Stimulated activated CD4-positive, alpha-beta T cell treated with anti-CD3 and anti-CD28 coated beads, Interleukin-1b, Interleukin-23, amount 100 ng/mL, for 24 hours (primary cell): ENCODE measurements at places on chromosomes 7 and 10.

- DNase-seq: no peak
Measured at GRCh38 chr10:31630861-31631567, 297.6 kb downstream of the ARHGAP12 start.

DNA sequence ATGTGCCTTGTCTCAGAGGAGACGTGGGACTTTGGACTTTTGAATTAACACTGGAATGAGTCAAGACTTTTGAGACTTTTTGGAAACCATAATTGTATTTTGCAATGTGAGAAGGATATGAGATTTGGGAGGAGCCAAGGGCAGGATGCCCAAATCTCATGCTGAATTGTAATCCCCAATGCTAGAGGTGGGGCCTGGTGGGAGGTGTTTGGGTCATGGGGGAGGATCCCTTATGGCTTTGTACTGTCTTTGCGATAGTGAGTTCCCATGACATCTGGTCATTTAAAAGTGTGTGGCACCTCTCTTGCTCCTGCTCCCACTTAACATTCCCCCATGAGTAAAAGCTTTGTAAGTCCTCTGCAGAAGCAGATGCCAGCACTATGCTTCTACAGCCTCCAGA, 39.2 kb downstream of the DNAJC9 start:
- no peak for DNase-seq

- no peak for DNase-seq
Measured at GRCh38 chr7:90384433-90384832, 18.8 kb upstream of the CLDN12 start.

GRCh38 chr10:128213156-128213555, 86.9 kb upstream of the MKI67 start:
- DNase-seq: no peak

DNA sequence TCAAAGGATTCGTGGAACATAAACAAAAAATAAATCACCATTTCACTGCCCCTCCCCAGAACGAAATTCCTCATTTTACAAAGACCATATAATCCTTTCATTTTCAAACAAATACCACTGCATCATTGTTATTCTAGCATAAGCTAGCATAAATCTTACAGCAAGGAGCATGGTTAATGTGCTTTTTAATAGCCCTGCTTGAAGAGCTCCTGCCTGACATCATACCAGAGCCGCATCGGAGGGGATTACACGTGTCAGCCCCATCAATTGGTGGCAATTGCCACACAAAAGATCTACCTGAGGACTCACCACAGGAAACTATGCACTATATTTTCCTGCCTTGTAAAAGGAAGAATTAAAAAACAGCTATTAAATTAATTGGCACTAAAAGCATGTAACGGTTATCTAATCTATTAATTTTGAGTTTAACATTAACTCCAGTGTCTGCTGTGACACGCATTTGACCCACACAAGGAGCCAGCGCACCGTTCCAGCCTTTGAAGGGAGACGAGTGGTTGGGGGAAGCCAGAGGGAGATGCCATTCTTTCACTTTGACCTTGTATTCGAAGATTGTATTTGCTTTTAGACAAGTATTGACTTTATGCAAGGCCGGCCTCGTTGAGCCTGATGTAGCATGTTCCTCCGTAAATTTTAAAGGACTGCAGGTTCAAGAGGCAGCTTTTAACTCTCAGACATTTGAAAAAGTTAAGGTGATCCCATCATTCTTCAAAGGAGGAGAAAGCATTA, 261.1 kb upstream of the RNF32 start:
- DNase-seq: no peak

- no peak for DNase-seq
Measured at GRCh38 chr10:43218951-43219837, 47.7 kb downstream of the RASGEF1A start.

DNA sequence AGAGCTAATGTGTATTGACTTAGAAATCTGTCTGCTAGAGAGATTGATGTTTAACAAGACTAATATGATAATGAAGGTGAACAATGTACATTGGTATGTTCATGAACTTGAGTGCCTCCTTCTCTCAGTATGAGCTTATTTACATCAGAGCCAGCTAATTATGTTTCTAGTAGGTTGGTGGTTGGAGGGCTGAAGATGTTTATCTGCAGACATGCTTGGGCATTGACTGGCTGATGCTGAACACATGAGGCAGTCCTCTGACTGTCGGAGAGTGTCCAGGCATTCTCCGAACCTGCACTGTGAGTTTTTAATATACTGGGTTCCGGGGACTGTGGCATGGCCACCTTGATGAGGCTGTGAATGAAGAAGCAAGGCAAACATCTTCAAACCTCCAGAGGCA, 47.5 kb downstream of the BMPER start:
- no peak for DNase-seq

DNA sequence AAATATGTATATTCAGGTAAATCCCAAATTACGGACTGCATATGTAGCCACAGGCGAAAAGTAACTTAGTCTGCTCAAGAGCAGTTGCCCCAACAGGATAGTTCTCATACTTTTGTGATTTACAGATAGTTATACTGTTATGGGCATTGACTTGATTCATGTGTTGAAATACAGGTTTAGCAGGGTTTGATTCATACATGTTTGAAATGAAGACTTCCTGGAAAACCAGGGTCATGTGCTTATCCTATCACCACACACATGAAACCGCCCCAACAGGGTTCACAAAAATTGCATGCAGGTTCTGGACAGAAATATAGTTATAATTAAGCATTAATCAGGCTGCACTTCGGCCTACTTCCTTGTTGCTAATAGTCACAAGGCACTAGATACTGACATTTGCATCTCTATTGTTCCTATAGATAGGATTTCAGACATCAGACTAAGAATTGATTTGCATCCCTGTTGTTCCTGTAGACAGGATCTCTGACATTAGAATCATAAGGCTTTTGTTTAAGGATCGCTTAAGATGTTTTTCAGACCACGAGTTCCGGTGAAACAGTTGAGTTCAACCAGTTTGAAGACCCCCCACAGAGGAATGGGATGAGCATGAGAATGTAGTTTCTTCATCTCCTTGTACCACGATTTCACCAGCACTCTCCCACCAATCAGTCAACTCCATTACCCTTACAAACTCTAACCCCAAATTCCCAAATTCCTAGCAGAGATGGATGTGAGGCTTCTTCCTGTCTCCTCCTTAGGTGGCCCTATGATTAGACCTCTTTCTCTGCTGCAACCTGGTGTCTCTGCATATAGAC, 2.0 kb upstream of the ZNF398 start:
- DNase-seq: no peak

DNA sequence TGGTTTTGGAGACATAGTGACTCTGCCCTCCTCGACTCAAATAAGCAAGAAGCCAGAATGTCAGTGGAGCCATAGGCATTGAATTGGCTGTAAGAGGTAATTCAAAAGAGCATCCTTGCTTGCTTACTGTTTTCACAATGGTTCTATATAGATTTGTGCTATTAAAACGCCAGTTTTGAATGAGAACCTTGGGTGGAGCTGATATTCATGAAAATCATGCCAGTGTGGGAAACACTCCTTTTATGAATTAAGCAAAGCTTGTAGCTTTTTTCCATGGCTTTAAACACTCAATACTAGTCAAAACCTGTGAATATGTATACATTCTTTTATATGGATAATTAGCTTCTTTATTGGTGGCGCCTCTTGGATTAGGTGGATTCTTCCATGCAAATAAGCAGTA, 252.5 kb downstream of the SLC25A13 start:
- no peak for DNase-seq

GRCh38 chr7:75981453-75982305, 12.7 kb downstream of the TMEM120A start:
- DNase-seq: no peak

- no peak for DNase-seq
Measured at GRCh38 chr7:7129381-7129780, 53.0 kb upstream of the C1GALT1 start.

GRCh38 chr7:46810986-46811385, 770.9 kb downstream of the TNS3 start:
- DNase-seq: no peak

DNA sequence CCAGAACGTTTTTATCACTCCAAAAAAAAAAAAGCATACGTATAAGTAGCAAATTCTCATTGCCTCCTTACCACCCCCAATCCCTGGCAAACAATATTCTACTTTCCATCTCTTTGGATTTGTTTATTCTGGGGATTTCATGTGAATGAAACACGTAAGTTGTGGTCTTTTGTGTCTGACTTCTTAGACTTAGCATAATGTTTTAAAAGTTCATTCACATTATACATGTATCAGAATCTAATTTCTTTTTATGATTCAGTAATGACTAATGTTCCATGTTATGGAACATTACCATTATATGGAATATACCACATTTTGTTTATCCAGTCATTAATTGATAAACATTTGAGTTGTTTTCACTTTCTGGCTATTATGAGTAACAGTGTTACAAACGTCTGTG, 12.5 kb upstream of the KLHL7 start:
- DNase-seq: no peak

- no peak for DNase-seq
Measured at GRCh38 chr7:25628446-25628845, 400.2 kb upstream of the NPVF start.

GRCh38 chr10:64813391-64813790, 1292.2 kb downstream of the REEP3 start:
- DNase-seq: no peak

DNA sequence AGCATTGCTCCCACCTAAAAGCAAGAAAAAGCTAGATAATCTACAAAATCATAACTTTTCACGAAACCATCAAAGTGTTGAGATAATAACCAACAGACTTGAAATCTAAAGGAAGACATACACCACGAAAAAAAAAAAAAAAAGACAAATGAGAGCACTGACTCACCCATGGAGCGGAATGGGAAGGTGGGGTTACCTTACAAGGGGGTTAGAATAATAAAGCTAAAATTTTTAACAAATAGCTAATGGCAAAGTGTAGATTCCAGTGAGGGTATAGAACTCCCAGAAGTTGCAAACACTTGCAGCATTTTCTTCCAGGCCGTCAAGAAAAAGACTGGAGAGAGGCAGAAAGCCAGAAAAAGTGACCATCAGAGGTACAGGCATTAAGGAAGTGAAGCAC, 27.2 kb downstream of the IPMK start:
- no peak for DNase-seq

DNA sequence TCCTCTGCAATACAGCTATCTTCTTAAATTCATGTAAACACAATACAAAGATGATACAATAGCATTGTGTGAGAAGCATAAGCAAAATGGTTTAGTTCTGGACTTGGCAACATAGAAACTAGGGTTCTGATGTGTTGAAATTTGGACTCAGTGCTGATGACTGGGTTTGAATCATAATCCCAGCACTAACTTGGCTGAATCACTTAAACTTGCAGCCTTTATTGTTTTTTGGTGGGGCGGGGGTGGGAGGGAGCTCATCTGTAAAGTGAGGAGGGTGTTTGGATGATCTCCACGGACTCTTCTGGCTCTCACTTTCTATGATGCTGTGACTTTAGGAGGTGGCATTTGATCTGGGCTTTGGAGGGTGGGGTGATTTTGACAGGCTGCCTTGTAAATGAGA, 158.2 kb downstream of the WNT2 start:
- DNase-seq: no peak

DNA sequence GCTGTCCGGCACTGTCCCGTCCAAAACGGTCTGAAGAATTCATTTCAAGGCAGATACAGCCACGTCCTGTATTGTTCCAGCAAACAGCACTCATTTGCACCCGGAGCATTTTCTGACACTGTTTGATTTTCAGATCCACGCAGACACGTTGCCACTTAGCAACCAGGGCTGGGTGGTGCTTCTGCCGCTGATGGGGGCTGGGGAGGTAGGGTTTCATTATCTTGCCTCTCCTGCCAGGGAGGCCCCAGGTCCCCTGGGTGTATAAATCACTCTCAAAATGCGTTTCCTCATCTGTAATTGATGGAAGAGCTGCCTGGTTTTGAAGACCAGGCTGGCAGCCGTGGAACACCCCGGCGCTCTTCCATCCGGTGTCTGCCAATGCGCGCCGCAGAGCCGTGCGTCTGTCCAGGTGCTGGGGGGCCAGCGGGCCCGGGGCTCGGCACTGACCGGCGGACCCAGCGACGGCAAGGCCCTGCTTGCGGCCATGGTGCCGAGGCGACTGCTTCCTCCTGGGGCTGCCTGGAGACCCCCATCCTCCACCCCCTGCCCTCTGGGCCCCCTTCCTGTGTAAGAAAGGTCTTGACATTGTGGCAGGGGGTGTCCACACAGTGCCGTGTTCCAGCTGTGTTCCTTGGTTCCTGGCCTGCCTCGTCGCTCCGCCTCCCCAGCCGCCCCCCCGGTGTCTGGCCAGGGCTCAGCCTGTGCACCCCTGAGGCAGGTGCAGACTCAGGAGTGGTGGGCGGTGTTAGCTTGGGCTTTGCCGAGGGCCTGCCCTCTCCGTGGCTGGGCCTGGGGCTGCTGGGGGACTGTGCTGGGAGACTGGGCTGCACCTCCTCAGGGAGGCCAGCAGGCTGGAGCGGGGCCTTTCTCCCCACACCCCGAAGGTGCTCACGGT, 16.6 kb downstream of the ADGRA1 start:
- no peak for DNase-seq

- no peak for DNase-seq
Measured at GRCh38 chr10:129626796-129627435, 159.9 kb downstream of the MGMT start.

- DNase-seq: no peak
Measured at GRCh38 chr10:97525086-97525485, 26.4 kb downstream of the UBTD1 start.

DNA sequence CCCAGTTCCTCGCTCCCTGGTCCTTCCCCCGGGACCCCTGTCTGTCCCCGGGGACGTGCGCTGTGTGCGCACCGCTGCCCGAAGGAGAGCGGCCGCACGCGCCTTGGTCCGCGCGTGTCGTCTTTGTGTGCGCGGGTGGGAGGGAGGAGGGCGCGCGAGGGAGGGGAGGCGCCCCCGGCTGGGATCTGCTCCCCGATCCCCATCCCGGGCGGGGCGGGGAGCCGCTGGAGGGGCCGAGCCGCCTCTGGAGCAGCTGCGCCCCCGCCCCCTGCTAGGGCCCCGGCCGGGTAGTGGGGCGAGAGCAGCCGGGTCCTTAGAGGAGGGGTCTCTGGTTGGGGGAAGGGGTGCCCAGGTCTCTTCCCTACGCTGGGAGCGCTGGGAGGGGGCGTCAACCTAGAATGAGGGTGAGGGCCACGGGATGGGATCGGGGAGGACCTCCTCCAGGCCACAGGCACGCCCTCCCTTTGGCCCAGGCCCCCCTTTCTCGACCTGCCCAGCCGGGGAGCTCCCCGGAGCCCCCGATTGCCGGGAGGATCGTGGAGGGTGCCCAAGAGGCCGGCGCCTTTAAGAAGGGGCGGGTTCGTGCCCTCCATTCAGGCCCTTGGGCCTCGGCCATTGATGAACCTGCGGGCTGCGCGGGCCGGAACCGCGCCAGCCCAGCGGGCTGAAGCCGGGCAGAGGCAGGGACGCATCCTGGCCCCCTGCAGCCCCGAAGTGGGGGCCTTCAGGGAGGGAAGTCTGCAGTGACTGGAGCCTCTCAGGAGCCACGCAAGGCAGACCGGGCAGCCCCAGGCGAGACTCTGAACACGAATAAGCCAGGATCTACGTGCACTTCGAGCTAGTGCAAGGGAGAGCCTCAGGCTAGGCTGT, 678 bp downstream of the SH2B2 start:
- no peak for DNase-seq

DNA sequence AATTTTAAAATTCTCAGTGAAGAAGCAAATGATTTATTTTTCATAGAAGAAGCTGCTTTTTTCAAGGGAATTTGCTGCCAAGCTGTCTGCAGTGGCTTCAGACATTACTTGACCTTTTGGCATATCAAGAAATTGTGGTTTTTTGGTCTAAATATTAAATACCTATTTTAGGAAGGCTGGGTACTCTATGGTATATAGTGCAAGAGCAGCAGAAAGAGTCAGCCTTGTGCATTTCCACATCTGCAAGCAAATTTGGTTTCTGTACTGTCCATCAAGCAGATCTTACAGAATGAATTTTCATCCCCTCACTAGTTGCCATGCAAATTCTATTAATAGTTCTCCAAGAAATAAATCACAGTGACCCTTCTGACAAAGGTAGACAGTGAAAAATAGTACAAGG, 222.0 kb downstream of the BICC1 start:
- no peak for DNase-seq
